ENCODE measurements at places on chromosomes 3 and 15. TPM values are rescaled to one million over a fixed set of nuclear protein-coding genes. Genes with fewer than 3 reads are reported as not detected.

Gene FBXW12
- total RNA-seq, result not detected

Gene MOBP
- not detected for total RNA-seq

Gene ANKRD34C
- not detected for total RNA-seq

Gene MB21D2
- 0.45 TPM for total RNA-seq

Gene LARP6
- total RNA-seq, result 13.2 TPM

Gene NANOGP8
- total RNA-seq, result not detected

Gene KNG1
- not detected for total RNA-seq

Gene CSTA
- total RNA-seq, result 4.6 TPM

Gene HLTF
- 51.3 TPM for total RNA-seq

Gene TRIM59
- total RNA-seq, result 1.3 TPM

GRCh38 chr3:106508331-106508893 is 639.6 kb upstream of the CBLB start:
- DNase-seq, result no peak

DNA sequence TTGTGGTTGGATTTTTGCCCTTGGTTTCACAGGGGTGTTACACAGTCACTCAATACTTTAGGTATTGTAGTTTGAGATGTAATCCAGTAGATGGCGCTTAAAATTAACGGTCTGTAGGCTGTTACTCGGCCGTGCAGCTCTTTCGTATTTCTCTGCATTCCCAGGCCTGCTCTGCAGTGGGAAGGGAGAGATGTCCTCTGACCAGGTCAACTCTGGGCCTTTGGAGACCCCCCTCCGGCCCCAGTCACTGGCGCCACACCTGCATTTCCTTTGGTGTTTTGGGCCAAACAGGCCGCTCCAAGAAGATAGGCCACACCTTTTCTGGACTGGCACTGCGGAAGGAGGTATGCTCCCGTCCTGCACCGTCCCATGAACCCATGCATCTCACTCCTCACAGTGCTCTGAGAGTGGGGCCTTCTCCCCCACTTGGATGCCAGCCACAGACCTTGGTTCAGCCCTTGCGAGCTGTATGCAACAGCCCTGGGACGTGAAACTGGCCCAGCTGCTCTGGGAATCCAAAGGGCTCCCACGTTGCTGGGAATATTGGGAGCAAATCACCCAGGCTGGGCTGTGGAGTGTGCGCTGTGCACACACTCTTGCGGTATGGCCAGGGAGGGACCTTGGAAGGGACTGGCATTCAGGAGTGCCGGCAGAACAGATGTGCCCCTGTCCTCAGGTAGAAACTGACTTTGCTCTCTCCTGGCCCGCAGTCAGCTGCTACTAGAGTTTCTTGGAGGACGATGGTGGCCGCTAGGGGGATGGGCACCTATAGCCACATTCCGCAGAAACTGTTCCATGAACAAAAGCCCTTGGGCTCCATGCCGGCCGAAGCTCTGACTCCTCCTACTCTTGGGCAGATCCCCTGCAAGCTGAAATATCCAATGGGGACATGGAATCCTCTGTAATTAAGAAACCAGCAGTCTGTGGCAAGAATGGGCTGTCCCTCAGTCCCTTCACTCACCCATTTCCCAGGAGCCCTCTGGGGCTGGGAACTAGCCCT is 410.5 kb upstream of the CADM2 start:
- no peak for DNase-seq

DNA sequence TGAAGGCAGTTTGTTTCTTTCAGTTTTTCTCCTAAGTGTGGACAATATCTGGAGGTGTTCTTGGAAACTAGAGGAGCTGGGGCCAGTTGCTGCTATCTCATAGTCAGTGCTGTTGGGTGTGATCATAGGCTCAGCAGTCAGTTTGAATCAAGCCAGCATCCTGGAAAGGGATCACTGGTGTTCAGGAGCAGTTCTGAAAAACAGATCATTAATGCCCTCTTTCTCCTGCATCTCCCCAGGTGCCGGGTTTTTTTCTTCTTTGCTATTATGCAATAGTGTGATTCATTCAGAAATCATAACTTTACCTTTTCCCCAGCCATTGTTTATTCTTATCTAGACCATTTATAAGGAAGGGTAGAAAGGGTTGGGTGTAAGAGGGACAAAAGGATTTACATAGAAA is 24.0 kb downstream of the LNP1 start:
- no peak for DNase-seq

- no peak for DNase-seq
These were observed 78.8 kb upstream of the BOC start for GRCh38 chr3:113132571-113132996.

DNA sequence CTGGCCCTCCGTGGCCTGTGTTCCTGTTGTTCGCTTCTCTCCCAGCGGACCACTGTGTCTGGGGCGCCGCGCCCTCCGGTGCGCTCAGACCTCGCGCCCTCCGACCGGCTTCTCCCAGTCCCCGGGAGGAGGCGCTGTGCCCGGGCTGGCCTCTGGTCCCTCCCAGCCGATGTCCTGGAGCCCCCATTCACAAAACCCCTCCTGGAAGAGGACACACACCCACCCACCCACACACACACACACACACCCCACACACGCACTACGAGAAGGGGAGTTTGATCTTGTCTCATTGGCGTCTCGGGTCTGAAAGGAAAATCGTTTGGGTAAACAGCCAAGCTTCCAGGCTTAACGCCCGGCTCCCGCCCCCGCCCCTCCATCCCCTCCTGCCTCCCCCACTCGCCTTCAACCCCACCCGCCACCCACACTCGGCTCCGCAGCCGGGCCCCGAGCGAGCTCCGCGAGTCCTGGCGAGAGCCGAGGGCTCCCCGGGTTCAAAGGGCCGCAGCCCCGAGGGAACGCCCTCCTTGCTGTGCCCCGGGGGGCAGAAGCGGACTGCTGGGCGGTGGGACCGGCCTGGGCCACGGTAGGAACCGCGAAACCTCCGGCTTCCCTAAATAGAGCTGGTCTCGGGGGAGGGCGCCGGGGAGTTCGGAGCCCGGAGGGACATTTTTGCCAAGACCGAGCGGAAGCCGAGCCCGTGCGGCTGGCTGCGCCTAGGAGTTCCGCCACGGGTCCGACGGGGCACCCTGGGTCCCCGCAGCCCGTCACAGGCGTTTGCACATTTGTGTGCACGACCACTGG is 23.6 kb downstream of the NR2F2 start:
- peak; percentile 89 for DNase-seq

DNA sequence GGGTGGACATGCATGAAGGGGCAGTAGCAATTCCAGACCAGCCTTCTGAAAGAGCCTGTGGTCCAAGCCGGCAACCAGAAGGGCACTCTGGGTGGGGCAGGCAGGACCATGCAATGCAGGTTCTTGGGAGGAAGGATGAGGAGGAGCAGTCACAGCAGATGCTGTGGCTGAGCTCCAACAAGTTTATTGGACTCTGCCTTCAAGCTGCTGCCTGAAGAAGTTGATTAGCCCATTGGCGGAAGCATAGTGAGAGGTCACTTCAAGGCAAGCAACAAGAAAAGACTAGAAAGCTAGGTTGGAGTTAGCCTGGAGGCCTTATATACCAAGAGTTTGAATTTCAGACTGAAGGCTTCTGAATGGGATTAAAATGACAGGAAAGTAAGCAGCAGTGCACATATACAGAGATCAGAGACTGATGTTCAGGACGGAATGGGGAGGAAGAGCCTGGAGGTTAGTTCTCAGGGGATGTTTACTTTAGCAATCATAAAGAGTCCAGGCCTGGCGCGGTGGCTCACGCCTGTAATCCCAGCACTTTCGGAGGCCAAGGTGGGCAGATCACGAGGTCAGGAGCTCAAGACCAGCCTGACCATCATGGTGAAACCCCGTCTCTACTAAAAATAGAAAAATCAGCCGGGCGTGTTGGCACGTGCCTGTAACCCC is 39.9 kb downstream of the SFMBT1 start:
- DNase-seq, result no peak

GRCh38 chr3:18100121-18100520 is 325.0 kb downstream of the SATB1 start:
- DNase-seq, result no peak

GRCh38 chr15:98308117-98308516 is 340.2 kb upstream of the IGF1R start:
- no peak for DNase-seq

DNA sequence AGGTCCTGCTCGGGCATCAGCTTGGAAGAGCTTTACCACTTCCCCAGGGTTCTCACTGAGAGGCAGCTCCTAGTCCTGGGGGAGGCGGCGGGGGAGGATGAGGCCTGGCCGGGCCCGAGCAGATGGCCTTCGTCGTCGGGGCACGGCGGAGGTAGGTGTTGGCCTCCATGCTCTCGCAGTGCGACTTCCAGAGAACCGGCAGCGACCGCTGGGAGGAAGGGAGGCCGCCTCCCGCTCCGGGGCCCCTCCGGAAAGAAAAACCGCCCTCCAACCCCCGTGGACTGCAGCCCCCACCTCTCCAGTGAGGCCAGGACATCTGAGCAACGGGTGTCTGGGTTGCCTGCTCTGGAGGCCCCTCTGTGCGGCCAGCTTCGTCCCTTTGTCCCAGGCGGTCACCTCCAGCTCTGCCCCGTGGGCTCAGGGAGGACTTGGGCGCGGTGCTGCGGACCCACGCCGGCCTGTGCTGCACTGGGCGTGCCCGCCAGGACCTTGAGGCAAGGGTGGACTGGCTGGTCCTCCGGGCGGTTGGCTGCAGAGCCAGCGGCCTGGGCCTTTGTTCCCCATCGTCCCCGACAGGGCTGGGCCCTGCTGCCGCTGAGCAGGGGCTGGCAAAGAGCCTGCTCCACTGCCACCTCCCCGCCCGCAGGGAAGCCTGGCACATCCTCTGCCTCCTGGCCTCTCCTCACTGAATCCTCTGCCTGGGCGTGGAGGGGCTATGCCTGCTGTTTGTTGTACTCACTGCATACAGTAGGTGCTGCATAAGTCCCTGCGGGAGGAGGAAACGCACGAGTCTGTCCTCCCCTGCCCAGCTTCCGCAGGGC is 13.6 kb upstream of the GP9 start:
- peak; percentile 10 for DNase-seq

DNA sequence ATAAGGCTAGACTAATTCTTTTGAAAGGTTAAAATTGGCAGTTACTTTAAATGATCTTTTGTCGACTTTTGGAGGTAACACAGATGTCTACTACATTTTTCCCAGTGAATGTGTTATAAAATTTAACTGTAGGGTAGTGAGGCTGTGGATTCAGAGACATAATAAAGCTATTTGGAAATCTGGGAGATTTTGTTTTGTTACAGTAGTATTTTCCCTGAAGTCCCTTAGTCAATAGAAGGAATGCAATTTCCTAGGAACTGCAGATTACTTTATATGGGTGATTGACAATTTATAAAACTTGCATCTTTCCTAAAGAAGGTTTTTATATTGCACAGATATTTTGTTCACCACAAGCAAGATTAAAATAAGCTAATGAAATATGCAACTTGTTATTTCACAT is 96.9 kb downstream of the ALCAM start:
- DNase-seq, result no peak

GRCh38 chr15:73030122-73030679 is 22.1 kb upstream of the NEO1 start:
- DNase-seq, result no peak

DNA sequence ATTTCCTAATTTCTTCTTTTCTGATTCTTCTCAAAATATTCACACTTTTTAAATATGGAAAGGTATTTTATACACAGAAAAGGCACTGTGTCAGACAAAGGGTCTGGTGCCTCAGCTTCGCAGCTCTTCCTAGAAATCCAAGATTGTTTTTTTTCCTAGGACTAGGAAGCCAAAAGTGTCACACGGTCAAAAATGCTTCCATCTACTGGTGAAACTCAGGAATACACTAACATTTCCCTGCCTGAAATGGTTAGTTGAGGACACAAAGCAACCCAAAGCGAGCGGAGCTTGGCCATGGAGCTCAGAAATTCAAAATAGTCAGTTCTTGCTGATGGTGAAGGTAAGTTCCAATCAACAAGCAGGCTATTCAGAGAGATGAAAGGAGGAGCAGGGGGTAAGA is 426.5 kb upstream of the RASGRP1 start:
- DNase-seq, result no peak

- no peak for DNase-seq
These were observed 48.6 kb upstream of the CP start for GRCh38 chr3:149270180-149270579.

- peak; percentile 58 for DNase-seq
These were observed 34.1 kb upstream of the HES1 start for GRCh38 chr3:194101592-194102432.

- no peak for DNase-seq
These were observed 15.0 kb downstream of the MASP1 start for GRCh38 chr3:187276397-187277128.

GRCh38 chr3:197438906-197439305 is 116.9 kb downstream of the BDH1 start:
- no peak for DNase-seq

DNA sequence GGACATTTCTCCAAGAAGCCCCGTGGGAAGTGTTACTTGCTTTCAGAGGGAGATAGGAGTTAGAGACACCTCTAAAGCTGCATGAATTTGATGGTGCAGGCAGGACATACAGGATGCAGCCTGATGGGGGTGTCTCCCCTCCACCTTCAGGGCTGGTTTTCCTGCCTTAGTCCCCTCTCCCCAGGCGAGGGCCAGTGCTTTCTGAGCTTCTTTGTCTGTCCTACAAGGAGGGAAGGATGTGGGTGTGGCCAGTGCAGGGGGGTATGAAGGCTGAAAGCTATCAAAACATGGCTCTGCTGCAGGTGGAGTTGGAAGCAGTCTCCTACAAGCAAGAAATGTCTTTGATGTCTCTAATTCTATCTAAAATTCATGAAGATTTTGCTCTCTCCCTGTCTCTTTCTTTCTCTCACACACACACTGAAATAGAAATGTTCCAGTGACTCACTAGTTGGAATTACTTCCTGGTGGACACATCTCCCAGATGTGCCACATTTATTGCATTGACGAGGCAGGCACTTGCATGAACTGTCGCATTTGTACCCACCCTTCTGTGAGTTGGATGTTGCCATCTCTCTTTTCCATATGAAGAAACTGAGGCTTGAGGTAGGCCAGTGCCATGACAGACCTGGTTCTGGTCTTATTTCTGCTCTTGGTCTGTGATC is 13.9 kb upstream of the PODXL2 start:
- DNase-seq, result no peak

DNA sequence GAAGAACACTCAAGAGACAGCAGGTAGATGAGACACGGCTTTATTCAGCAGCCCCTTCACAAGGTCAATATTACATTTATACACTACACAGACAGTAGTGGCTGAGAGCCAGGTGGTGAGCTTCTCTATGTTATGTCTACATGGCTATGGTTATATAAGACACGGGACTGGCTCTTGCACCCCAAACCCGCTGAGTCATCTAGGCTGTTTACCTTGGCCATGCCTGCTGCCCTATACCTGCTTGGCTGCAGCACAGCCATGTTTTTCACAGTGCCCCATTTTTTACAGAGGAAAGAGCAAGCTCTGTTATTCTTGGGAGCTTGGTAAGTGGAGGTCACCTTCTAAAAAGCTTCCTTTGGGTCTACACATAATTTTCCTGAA is 231.6 kb downstream of the IGSF11 start:
- DNase-seq, result no peak

All from stomach (tissue), 19 donors.